ENCODE measurements at places on chromosomes 1 and 21. TPM values are rescaled to one million over a fixed set of nuclear protein-coding genes. Genes with fewer than 3 reads are reported as not detected.

The FCAMR gene
- not detected for total RNA-seq

The IL10 gene
- 1.0 TPM for total RNA-seq

The GBP7 gene
- total RNA-seq: not detected

The SRM gene
- total RNA-seq: 40.6 TPM

The DMBX1 gene
- not detected for total RNA-seq

The ASTN1 gene
- total RNA-seq: not detected

The TUFT1 gene
- total RNA-seq: 8.5 TPM

The C1orf174 gene
- 19.1 TPM for total RNA-seq

The ALX3 gene
- not detected for total RNA-seq

The CD2 gene
- total RNA-seq: 102 TPM

The ETV3L gene
- total RNA-seq: not detected

The PDZK1IP1 gene
- not detected for total RNA-seq

The SDC3 gene
- total RNA-seq: not detected

The CNKSR1 gene
- 2.8 TPM for total RNA-seq

The SEMA6C gene
- 2.0 TPM for total RNA-seq

The LPAR3 gene
- total RNA-seq: 0.90 TPM

The NGF gene
- not detected for total RNA-seq

The DENND2D gene
- total RNA-seq: 50.5 TPM

The HSD3B2 gene
- total RNA-seq: not detected

The S100A7A gene
- total RNA-seq: not detected

The RNF186 gene
- not detected for total RNA-seq

The TRIM63 gene
- not detected for total RNA-seq

The CNIH4 gene
- 26.5 TPM for total RNA-seq

The CHD5 gene
- 0.06 TPM for total RNA-seq

The TCHHL1 gene
- total RNA-seq: not detected

The DNAI4 gene
- total RNA-seq: 5.1 TPM

The MAEL gene
- not detected for total RNA-seq

Measured in CD8-positive, alpha-beta T cell (primary cell).